Activated CD4-positive, alpha-beta T cell treated with anti-CD3 and anti-CD28 coated beads for 48 hours (primary cell): ENCODE measurements at places on chromosomes 12 and 14.

GRCh38 chr12:97557116-97557515 lies 94.5 kb downstream of the RMST start:
- no peak for DNase-seq

- no peak for DNase-seq
Measured at GRCh38 chr12:14741153-14741552, 44.8 kb upstream of the GUCY2C start.

- DNase-seq, result no peak
Measured at GRCh38 chr14:76292561-76292960, 83.4 kb upstream of the ESRRB start.

DNA sequence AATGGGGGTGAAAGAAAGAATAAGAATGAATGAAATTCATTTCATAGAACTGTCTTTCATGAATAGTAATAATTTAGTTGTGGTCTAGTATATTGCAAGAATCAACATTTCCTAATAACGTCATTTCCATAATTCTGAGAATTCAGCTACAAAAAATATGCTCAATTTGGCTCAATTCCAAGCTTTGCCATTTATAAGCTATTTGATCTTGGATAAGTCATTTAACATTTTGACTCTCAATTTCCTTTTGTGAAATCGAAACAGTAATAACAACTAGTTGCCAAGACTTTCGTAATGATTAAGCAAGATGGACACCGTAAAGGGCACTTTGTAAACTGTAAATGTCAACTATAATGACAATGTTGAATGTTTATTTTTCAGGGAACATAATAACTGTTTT lies 18.1 kb downstream of the NOS1 start:
- DNase-seq, result no peak

DNA sequence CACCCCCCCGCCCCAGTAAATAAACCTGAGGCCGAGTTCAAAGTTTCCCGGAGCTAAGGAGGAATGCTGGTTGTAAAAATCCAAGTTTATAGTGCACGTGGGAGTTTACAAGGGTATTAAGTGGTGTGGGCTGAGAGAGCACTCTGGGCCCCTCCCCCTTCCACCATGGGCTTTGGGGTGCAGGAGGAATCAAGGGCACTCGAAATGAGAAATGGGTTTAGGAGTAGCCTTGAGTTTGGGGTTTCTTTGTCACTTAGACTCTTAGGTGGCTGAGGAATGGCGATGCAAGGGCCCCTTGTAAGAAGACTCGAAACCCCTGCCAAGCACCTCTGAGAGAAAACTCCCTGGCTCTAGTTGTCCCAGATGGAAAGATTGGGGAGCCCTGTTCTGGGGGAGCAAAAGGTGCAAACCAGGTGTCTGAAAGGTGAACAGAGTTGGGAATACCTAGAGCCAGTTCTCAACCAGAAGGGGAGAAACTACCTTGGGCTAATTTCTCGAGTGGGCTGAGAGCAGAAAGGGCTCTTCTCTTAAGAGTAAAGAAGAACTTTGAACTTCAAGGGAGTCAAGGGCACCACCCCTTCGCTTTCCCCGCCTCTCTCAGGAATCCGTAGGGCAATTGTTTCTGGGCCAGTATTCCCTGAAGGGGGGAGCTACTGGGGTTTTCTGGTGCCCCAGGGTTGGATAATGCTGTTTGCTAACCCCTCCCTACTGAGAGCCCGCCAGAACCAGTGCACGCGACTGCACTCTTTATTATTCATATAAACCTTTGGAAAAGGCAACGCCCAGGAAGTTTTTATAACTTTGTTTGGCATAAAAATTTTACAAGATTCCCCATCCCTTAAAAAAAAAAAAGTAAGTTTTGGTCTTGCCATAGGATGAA lies 4.0 kb upstream of the HOTAIR start:
- DNase-seq, result no peak

- no peak for DNase-seq
Measured at GRCh38 chr12:29681370-29681769, 102.4 kb downstream of the TMTC1 start.

GRCh38 chr12:123011701-123012100 lies 31.2 kb downstream of the ARL6IP4 start:
- DNase-seq, result no peak

DNA sequence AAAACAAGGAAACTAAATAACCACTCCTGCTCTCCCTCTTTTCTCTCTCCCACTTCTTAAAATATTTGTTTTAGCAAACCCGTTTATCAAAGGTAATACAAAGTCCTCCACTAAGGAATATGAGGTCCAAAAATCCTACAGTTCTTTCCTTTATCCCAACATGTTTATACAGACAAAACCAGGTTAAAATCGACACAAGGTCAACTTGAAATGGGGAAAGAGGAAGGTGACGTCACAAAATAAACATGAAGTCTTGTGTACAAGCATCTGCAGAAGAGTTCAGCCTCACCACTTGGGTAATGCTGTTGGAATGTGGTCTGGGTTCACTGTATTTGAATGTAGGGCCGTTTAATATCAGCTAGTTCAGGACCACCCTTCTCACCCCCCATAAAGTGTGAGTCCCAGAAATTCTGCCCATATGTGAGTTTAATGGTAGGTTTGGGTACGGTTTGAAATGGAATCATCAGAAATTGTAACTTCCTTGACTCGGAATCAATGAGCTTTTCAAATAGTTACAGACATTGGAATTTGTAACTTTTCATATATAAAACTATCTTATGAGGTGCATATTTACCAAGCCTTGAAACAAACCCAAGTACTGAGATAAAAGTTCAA lies 120.0 kb upstream of the SLC38A2 start:
- no peak for DNase-seq

DNA sequence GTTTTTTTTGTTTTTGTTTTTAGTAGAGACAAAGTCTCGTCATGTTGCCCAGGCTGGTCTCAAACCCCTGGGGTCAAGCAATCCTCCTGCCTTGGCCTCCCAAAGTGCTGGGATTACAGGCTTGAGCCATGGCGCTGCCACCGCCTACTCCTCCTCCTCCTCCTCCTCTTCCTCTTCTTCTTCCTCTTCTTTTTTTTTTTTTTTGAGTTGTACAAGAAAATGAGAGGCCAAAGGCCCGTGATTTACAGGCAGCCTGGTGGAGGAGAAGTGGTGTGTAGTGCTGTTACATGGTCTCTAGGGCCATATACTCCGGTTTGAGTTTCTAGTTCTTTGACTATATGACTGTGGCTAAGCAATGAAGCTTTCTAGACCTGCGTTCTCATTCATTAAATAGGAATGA lies 29.6 kb upstream of the SPPL3 start:
- DNase-seq, result no peak

- peak; percentile 65 for DNase-seq
Measured at GRCh38 chr14:103721334-103722120, 5.9 kb downstream of the ZFYVE21 start.

- DNase-seq, result no peak
Measured at GRCh38 chr12:14999695-15000365, 27.0 kb downstream of the PDE6H start.

DNA sequence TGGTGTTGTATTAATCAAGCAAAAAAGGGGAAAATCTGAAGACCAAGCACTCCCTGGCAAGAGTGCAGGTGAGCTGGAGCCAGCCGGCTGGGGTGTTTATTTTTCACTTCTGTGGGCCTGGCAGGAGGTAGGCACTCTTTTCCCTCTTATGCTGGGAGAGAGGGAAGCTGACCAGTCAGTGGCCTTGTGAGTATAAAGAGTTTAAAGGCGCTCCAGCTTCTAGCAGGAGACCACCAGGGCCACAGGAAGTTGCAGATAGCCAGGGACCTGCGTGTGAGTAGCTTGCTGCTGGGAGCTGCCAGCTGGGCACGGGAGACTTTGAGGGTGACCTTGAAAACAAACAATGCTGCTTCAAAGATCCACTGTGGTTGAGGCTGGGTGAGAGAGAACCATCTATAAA lies 217.4 kb upstream of the PWP1 start:
- no peak for DNase-seq

DNA sequence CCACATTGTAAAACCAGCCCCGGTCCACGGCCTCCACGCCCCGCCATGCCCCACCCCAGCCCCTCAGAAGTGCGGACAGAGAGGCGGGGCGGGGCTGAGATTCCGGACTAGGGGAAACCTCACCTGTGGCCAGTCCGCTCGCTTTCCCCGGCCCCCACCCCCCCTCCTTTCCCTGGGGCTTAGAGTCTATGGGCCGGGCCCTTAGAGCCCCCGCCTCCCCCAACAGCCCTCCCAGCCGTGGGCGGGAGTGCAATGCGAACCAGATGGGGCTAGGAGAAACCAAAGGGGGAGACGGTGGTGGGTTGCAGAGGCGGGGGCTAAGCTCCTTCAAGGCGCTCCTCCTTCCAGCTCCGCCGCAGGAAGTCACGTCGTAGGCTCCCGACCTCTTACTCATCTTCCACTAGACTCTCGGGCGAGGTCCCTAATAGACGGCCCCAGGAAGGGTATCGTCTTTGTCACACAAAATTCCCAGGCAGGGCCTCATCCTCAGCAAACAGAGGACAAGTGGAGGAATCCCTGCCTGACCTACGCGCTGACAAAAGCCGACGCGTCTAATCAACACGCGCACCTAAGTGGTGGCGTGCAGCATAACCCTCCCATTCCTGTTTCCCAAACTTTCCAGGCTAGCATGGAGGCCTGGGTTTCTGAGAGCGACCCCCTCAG lies 1.1 kb upstream of the NAB2 start:
- peak; percentile 89 for DNase-seq

DNA sequence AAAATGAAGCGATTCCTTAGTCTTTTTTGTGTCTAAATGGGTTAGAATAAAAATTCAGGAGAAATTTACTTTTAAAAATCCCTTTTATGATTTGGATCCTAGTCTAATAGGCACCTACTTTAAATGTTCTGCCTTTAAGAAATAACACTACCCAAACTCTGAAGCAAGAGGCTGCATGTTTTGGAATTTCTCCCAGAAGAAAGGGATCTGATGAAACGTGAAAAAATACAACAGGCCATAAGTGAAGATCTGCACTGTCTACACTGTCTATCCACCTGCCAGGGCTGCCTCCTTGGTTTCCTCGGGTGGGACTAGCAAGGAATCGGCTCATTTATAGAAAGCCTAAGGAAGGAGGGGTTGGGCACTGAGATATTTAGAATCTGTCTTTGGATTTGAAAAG lies 22.1 kb downstream of the ACVR1B start:
- no peak for DNase-seq
